ENCODE measurements at places on chromosomes 3 and 15. TPM values are rescaled to one million over a fixed set of nuclear protein-coding genes. Genes with fewer than 3 reads are reported as not detected.

The GHSR gene
- total RNA-seq, result not detected

The NSUN3 gene
- 7.9 TPM for total RNA-seq

The CNTN4 gene
- 6.7 TPM for total RNA-seq

DNA sequence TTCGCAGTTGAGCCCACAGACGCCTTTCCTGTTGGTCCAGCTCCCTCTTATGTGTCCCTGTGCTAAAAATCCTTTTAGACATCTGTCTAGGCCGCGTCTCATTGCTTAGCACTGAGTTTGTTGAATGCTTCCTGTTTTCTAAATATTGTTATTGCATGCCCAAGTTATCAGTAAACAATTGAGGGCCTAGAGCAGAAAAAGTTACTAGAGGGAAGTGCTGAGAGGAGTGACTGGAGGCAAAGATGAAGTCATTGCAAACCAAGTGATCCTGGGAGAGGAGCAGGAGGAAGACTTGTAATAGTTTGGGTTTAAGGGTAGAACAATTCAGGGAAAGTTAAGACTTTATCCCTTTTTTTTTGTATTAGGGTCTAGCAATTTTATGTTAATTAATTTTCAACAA, 88.1 kb downstream of the DCUN1D1 start:
- no peak for DNase-seq
- no peaks in the 10 kb centered on the region for H3K27me3 ChIP-seq
- H3K36me3 ChIP-seq, result peaks cover 96% of the 10 kb centered on the region
- H3K4me3 ChIP-seq, result no peak overlapping the region

Data from heart left ventricle (tissue), 16 donors.